ENCODE measurements at places on chromosomes 5 and 9.

GRCh38 chr5:74355041-74355824 is 285.3 kb downstream of the ENC1 start:
- DNase-seq, result no peak

GRCh38 chr9:105444130-105444529 is 3.7 kb upstream of the FSD1L start:
- DNase-seq, result no peak

DNA sequence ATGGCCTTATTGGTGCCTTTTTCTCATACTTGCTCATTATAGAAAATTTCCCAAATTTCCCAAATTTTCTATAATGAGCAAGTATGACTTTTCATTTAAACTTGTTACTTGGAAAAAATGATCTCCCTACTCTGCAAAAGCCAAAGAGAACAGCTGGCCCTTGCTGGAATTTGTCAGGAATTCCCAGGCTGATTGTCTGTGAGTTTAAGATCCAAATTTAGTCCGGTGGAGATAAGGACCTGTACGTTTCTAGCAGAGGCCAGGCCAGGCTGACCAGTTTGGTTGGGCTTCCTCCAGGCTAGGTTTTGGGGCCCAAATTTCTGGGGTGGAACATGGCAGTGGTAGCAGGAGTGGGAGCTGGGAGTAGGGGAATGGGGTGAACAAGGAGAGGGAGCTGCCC is 51.9 kb downstream of the NEURL1B start:
- no peak for DNase-seq

DNA sequence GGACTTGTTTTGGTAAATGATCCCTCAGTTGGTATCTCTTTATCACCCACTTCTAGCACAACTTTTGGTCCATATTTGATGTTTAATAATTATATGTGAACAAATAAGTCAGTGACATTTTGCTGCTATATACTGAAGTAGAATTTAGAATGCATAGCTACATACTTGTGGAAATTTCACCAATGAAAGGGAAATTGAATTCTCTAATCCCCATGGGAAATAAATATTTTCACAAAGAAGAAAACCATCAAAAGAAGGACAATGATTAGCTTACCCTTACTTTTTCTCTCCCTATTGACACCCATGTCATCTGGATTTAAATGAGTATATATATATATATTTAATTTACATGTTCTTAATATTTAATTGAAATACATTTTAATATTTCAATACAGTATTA is 94.3 kb upstream of the DAB2 start:
- DNase-seq, result no peak

DNA sequence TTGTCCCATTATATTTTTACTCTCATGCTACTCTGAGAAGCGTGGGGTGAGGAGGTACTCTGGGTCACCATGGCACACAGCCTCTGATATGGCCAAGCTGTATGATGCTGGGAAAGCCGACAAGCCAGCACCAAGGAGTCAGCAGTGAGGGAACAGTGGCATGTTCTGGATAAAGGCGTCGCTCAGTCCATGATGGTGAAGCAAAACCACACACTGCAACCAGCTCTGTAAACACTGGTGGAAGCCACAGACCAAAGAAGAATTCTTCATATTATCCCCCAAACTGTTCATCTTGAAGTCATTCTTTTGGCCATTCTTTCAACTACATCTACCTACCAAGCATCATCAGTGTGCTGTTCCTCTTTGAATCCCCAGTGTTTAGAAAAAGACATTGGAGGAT is 264.6 kb downstream of the ARHGEF28 start:
- DNase-seq, result no peak

GRCh38 chr5:59790376-59790775 is 103.2 kb downstream of the PDE4D start:
- DNase-seq, result no peak

DNA sequence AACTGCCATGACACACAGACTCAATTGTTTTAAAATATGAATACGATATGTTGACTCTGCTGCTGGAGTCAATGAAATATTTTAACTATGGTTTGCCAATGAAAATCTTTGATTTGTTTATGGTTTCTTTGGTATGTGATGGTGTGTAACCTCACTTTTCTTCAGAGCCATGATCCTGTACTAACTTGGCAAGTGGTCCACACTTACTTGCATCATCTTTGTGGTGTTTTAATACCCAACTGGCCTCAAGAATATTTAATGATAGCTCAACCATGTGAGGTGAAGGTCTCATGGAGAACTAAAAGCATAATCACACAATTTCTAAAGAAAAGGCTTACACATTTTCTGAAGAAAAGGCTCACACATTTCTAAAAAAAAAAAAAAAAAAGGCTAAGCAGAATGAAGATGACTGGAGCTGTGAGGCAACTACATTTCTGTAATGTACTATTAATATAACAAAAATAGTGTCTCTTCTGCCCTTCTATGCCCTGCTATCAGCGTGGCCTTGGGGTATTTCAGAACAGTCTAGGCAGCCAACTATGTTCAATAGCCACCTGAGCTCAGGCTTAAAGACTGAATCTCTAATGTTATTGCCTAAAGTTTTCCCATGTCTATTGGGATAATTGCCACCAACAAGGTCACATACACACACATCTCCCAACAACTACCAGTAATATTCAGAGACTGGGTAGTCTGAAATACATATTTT is 395.0 kb downstream of the MLLT3 start:
- DNase-seq, result no peak

GRCh38 chr9:85258823-85259370 is 482.9 kb downstream of the AGTPBP1 start:
- DNase-seq, result peak; percentile 49

GRCh38 chr5:36701085-36701698 is 94.8 kb downstream of the SLC1A3 start:
- DNase-seq, result no peak

- peak; percentile 45 for DNase-seq
These were observed 18.2 kb downstream of the S100Z start for GRCh38 chr5:76867827-76868693.

GRCh38 chr9:34426347-34427074 is 31.9 kb downstream of the FAM219A start:
- no peak for DNase-seq

- no peak for DNase-seq
These were observed 101.1 kb upstream of the DAP start for GRCh38 chr5:10862085-10862484.

DNA sequence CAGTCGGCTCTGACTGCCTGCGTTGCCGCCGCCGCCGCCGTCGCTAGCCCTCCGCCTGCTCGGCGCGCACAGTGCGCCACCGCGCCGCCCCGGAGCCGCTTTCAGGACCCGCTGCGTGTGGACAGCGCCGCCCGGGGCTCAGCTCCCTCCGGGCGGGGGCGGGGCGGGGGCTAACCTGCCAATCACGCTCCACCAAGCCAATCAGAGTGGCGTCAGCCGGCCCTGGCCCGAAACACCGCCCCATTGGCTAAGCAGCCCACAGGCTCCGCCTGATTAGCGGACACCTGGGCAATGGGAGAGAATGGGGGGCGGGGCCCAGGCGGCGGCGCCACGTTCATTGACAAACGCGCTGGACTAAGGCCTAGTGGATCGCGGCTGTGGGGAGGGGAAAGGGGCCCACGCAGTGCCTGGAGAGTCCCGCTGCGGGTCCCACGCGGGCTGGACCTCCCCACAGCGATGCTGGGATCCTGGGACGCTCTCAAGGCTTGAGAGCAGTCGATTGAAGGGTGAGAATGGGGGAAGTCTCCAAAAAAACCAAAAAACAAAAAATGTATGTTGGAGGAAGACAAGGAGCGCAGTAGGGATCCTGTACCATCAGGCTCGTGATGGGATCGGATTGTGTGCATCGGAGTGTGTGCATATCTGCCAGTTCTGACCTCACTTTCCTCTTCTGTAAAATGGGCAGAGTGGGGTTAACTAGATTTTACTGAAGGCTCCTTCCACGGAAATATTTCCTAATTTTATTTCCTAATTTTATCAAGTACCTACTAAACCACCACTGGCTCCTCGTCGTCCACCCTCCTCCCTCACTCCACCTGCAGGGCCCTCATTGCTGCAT is 6.3 kb downstream of the PAX5 start:
- peak; percentile 69 for DNase-seq

- DNase-seq, result no peak
These were observed 16.7 kb upstream of the HSD17B4 start for GRCh38 chr5:119435436-119436132.

DNA sequence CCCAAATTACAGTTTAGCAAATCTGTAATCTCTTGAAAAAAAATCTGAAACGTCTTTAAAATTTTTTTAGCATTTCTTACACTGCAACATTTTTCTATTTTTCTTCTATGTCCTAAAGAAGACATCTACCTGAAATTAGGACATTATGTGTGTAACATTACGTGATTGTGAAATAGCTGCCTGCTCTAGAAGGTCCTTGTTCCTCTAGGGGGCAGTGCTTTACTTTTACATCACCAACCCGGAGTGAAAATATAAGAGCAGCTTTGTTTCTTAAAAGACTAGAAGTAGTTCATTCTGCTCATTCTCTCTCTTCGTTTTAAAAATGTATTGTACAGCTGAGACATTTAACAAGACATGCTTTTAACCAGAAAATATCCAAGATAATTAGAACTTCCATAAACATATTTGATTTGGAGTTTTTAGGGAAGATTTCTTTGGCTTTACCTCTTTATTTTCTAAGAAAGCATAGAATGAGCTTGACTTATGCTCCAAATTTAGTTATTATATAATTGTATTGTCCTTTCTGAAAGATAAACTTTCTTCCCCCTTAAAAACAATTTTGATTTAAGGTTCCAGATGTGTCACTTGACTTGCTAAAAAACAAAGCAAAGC is 48.1 kb upstream of the RIOK2 start:
- peak; percentile 30 for DNase-seq

- DNase-seq, result no peak
These were observed 103.4 kb downstream of the CFAP95 start for GRCh38 chr9:69923972-69924371.

GRCh38 chr9:81559709-81560108 is 129.6 kb downstream of the TLE1 start:
- DNase-seq, result peak; percentile 45

GRCh38 chr9:11871852-11872251 is 821.3 kb upstream of the TYRP1 start:
- DNase-seq, result no peak

DNA sequence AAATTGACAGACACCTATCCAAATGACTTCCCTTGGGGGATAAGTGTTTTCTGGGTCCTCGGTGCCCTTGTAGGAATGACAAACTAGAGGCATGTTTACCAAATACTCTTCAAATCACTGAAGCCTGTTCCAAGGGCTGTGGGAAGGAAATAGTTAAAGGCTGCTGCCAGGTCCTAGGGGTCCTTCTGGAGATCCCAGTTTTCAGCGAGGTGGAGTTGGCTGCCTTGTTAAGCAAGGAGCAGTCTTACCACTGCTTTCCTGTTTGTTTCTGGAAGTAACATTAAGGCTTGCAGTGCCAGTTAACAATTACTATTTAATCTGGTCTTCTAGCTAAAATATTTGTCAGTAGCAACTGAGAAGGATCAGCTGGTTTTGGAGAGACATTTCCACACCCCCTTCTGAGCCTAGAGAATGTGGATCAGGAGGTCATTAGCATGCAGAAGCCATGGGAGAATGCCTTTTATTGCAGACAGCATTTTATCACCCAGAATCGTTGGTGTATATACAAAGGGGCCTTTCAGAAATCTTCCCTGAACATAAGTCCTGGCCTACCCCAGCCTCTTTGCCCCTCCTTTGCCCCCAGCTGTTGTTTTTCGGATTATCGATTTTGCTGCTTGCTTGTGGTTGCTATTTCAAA is 238.8 kb downstream of the DMAC1 start:
- no peak for DNase-seq

- DNase-seq, result no peak
These were observed 20.2 kb upstream of the MTMR12 start for GRCh38 chr5:32332966-32333365.

DNA sequence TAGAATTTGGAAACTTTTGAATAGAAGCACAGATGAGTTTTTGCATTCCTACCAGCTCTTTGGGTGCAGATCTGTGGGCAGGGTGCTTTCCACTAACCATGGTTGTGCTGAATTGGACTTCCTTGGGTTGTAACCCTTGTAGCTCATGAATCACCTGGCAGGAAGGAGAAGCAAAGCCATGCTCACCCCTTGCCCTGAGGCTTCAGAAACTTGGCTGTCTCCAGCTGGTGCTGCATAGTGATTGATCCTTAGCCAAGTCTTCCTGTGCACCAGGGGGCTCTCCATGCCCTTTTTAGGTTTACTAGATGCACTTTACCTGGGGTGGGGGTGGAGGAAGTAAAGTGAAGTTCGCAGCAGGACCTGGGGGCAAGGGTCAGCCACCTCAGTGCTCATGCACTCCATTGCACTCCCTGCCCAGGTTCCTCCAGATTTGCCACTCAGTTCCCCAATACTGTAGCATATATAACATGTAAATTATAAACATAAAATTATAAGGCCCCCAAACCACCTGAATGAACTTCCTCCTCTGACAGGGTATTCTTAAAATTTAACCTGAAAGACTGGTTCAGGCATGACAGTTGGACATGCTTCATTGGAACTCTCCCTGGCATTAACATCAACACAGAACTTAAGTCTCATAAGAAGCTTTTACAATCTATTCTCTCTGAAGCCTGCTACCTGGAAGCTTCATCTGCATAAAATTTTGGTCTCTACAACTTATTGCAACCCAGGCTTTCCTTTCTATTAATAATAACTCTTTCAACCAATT is 25.8 kb upstream of the IFNA14 start:
- DNase-seq, result no peak

DNA sequence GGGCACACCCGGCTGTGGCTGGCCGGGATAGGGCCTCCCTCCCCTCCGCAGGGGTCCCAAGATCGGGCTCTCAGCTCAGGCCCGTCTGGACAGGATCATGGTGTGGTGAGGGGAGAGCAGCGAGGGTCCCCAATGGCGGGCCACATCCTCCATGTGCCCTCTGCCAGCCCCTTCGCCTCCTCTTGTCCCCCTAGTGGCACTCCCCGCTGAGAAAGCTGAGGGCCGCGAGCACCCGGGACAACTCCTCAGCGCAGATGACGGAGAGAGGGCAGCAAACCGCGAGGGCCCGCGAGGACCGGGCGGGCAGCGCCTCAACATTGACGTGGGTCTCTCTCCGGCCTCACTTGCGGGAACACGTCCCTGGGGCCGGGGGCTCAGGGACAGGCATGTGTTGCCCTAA is 24.6 kb downstream of the NKD2 start:
- DNase-seq, result no peak

GRCh38 chr5:177330991-177331842 is 19.5 kb upstream of the MXD3 start:
- no peak for DNase-seq

- no peak for DNase-seq
These were observed 40.1 kb upstream of the GLIS3 start for GRCh38 chr9:4339836-4340560.

DNA sequence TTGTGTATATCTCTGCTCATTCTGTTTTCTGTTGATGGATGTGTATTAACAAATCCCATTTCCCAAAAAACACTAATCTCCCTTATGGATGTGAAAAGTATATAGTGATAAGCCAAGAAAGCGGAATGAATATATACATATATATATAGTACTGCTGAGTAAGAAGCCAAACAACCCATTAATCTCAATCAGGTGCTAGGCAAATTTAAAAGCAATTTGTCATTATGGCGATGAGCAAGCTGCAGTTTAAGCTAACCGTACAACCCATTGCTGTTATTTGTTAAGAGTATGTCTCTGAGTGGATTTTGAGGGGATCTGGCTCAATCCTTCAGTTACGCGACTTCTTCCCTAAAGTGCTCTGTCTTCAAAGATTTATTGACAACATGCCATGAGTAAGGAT is 640.4 kb upstream of the ARRDC3 start:
- DNase-seq, result no peak
